ENCODE measurements at places on chromosomes 2 and 18.
A peak's percentile ranks its signal among the peaks of the same experiment; 100 is the strongest.

- no peak for DNase-seq
Observed at GRCh38 chr2:102301867-102302362, 9.4 kb upstream of the IL1RL1 start.

- DNase-seq, result no peak
Observed at GRCh38 chr18:44840058-44840790, 159.5 kb downstream of the SETBP1 start.

DNA sequence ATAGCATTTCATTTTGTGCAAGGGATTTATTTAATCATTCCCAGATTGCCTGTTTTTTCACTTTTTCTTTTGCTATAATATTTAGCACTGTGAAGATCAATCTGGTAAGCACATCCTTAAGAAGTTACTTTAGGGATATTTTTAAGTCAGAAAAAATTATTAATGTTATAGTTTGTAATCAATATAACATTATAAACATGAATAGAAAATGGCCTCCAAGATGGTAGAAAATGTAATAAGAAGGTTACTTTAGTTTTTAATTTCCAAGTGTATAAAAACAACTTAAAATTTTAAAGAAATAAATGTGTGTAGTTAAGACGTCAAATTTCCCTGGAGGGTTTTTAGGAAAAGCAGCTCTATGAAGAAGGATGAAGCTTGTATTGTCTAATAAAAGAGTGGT is 81.9 kb upstream of the SERPINE2 start:
- no peak for DNase-seq

DNA sequence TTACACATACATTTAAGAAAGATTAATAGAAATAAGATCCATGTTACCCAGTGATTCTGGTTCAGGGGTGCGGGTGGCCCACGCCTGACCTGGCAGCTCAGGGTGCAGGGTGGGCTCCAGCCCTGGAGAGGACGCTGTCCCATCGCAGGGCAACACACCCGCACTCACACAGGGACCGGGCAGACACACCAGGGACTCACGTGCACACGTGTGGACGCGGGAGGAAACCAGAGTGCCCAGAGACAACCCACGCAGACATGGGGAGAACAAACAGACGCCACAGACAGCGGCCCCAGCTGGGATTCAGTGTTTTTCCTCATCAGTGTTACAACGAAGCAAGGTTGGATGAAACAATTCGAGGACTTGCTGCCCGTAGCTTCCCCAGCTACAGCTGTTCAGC is 8.4 kb upstream of the ALLC start:
- DNase-seq, result no peak

- no peak for DNase-seq
Observed at GRCh38 chr2:10389573-10389972, 58.6 kb downstream of the ODC1 start.

DNA sequence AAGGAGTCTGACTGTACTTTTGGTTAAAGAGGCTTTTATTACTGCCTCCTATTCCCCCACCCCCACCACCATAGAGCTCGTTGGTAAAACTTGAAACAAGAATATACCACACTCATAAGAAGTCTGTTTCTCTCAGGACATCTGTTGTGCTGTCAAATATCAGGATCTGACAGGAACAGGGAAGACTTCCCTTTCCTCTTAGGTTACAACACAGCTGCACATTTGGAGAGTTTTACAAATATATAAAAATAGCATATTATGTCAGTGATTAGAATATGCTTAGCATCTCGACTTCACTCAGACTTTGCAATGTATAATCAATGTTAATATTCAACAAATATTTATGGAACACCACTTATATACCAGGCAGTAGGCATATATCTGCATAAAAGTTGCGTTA is 439.6 kb upstream of the REG3G start:
- DNase-seq, result no peak

GRCh38 chr2:147442816-147443215 is 402.0 kb upstream of the ACVR2A start:
- no peak for DNase-seq

GRCh38 chr2:112001136-112001715 is 53.8 kb upstream of the TMEM87B start:
- no peak for DNase-seq

GRCh38 chr2:178397002-178397605 is 53.9 kb downstream of the PRKRA start:
- no peak for DNase-seq

DNA sequence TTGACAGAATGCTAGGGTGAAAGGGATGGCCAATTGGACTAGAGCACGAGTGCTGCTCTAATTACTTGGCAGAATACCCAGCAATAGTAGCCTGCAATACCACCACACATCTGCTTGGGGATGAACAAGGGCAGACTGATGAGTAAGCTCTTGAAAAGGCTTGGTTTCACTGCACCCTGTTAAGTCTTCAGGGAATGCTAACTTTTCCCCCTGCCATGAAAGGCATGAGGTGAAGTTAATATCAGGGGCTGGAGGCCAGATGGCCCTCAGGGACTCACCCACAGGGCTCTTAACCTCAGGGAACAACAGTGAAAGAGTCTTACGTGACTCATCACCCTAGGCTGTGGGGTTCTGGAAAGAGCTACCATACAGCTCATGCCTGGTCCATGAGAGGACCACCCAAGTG is 51.7 kb upstream of the MYL1 start:
- DNase-seq, result no peak

DNA sequence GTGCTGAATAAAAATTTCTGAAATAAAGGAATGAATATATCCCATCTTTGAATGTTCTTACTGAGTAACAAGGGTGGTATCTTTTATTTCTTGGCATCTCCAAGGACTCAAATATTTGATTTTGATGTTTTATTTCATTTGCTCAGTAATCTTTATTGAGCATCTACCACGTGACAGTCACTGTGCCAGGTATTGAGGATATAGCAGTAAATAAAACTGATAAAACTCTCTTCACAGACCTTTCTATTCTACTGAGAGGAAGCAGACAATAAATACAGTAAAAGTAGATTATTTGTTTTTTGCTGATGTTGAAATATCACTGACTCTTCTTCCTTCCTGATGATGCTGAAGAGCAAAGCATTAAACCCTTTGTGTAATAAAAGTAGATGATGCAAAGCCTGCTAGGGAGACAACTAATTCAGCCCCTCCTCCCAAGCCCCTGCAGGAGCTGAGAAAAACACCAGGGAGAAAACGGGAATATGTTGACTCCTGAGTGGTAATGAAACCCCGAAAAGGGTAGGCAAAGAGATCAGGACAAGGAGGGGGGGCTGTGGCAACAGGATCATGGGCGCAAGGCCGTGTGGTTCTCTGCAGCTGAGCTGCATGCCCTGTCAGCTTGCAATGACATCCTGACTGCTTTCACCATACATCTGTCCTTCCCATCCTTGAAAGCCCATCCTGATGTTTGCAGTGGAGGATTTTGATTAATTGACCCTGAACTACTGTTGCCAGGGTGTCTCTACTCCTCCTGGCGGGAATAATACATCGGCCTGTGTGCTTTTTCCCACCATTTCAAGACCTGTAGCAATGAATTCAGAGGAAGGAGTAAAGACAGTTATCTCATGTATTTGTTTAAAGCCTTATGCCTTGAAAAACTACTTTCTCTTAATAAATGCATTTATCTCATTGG is 117.4 kb downstream of the EML6 start:
- DNase-seq, result no peak

GRCh38 chr18:474416-474815 is 26.1 kb downstream of the COLEC12 start:
- no peak for DNase-seq

- peak; percentile 46 for DNase-seq
Observed at GRCh38 chr2:45935791-45936622, 284.5 kb downstream of the PRKCE start.

DNA sequence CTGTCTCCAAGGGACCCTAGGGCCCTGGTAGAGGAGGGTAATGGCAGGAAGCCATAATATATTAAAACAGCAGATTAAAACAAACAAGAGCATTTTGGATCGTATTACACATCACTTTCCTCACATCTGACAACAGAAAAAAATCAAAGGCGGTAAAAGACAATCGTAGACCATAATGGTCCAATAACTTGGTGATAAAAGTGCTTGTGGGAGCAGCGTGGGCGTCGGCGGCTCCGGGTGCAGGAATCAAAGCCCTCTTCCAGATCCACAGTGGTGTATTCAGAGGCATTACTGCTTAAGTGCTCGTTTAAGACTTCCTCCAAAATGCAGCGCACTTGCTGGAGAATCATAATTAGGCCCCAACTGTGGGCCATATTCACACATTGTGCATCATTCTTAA is 68.0 kb downstream of the FECH start:
- DNase-seq, result no peak

- DNase-seq, result no peak
Observed at GRCh38 chr2:33277002-33277426, 199.4 kb upstream of the RASGRP3 start.

- DNase-seq, result no peak
Observed at GRCh38 chr2:46827274-46828134, 88.1 kb downstream of the MCFD2 start.

- DNase-seq, result no peak
Observed at GRCh38 chr2:115161081-115161770, 718.8 kb downstream of the DPP10 start.

- DNase-seq, result no peak
Observed at GRCh38 chr2:25343187-25343825, 1.6 kb upstream of the DNMT3A start.

GRCh38 chr2:113370030-113370429 is 67.5 kb upstream of the ZNG1B start:
- no peak for DNase-seq

GRCh38 chr18:67104700-67105284 is 411.7 kb downstream of the DSEL start:
- DNase-seq, result no peak

DNA sequence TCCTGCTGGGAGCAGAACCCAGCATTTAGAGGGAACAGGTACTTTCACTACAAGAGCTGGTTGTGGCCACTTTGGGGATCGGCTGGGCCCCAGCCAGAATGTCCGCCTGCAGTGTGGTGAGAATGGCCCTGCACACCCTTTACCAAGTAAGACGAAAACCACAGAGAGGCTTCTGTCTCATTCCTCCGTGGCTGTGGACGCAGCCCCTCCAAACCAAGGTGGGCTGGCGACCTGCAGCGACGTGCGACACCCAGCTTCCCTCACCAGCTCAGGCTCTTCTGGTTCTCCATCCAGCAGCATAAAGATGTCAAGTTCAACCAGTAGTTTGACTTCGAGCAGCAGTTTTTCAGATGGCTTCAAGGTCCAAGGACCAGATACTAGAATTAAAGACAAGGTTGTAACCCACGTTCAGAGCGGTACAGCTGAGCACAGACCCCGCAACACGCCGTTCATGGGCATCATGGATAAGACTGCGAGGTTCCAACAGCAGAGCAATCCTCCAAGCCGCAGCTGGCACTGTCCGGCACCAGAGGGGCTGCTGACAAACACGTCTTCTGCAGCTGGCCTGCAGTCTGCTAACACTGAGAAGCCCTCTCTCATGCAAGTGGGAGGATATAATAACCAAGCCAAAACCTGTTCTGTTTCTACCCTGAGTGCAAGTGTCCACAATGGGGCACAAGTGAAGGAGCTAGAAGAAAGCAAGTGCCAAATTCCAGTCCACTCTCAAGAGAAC is 56.2 kb downstream of the WDSUB1 start:
- DNase-seq, result no peak

GRCh38 chr2:233349005-233349998 is 5.0 kb upstream of the DGKD start:
- peak; percentile 61 for DNase-seq

GRCh38 chr2:14816069-14817060 is 183.8 kb downstream of the LRATD1 start:
- DNase-seq, result no peak

GRCh38 chr2:178256382-178257042 is 62.2 kb downstream of the OSBPL6 start:
- no peak for DNase-seq

- no peak for DNase-seq
Observed at GRCh38 chr18:67766930-67767329, 250.4 kb upstream of the DSEL start.

DNA sequence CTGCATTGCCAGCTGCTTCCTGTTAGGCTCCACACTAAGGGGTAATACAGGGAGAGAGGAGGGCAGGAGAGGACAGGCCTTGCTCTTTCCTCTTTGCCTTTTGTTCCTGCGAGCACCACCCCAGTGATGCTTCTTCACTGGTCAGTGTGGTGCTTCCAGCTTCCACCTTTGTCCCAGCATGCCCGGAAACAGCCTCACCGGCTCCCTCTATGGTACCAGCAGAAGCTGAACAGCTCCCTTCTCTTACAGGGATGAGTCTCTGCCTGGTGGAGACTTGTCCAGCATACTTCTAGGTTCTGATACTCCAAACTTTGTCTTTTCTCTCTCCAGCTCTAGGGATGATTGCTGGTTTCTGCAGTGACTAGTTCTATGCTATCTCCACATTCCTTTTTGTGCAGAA is 413.3 kb downstream of the TSN start:
- no peak for DNase-seq

- DNase-seq, result no peak
Observed at GRCh38 chr2:153871231-153872221, at the start of gene GALNT13. TSS of gene GALNT13 (plus strand) at chr2:153871922.

DNA sequence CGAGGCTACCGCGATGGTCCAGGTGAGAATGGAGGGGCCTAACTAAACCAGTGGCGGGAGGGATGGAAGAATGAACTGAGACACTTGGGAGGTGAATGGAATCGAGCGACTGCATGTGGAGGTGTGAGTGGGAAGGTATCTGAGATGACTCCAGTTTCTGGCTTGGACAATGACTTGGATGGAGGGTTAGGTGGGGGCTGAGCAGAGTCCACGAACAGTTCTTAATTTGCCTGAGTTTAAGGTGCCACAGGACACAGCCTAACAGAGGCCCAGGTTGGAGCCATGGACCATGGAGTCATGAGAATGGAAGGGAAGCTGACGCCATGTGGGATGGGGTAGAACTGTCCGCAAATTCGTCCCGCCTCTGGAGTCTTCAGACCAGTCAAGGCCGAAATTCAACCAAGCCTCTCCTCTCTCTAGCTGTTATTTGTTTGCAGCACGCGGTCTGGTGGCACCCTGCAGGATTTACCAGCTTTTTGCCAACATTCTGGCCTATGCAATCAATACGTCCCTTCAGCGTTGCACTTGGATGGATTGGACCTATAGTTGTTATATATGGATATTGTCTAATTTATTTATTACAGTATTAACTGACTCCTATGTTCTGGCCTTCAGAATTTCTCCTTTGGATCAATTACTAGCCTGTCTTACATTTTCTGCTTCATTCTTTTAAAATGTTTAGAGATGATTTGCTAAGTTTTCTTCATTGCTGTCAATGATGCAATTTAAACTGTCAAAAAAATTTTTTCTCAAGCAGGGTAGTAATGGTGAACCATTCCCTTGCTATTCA is 940 bp upstream of the BOLA3 start:
- no peak for DNase-seq

GRCh38 chr18:25798046-25798445 is 292.4 kb downstream of the SS18 start:
- no peak for DNase-seq

- DNase-seq, result no peak
Observed at GRCh38 chr2:100544911-100545596, 17.7 kb upstream of the PDCL3 start.

DNA sequence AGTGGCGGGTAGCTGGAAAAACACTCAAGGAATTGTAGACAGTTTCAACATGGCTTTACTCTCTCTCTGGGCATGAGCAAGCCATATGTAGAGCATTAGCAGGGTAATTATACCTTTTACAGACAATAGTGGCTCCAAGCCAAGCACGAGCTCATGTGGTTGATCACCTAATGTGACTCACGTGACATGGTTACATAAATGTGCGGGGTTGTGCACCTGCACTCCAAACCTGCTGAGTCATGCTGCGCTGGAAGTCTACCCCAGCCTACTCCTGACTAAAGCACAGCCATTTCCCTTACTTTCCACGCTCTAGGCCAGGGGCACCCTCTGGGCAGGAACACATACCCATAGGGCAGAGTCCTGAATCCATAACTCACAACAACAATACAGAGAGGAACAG is 232.8 kb downstream of the MBD5 start:
- DNase-seq, result no peak

- DNase-seq, result no peak
Observed at GRCh38 chr2:149430743-149431736, 100.7 kb downstream of the LYPD6 start.

Measured in GM12892 (cell line).